ENCODE measurements at places on chromosomes 6 and 20.
A peak's percentile ranks its signal among the peaks of the same experiment; 100 is the strongest.

- DNase-seq: no peak
Observed at GRCh38 chr6:140317950-140318349, 943.5 kb upstream of the CITED2 start.

GRCh38 chr6:82030761-82031503 lies 216.6 kb downstream of the IBTK start:
- no peak for DNase-seq

DNA sequence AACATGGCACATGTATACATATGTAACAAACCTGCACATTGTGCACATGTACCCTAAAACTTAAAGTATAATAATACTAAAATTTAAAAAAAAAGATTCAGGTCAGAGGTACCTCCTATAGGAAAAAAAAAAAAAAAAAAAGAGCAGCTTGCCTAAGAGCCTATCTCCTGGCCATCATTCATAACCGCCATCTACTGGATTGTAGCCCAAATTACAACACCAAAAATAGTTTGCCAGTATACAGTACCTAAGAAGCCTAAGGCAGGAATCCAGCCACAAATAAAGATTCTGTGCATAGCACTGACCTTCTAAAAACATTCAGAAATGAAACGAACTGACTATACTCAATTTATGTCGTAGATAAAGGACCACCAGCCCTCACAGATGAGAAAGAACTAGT lies 438.4 kb upstream of the ADGRB3 start:
- DNase-seq: no peak

DNA sequence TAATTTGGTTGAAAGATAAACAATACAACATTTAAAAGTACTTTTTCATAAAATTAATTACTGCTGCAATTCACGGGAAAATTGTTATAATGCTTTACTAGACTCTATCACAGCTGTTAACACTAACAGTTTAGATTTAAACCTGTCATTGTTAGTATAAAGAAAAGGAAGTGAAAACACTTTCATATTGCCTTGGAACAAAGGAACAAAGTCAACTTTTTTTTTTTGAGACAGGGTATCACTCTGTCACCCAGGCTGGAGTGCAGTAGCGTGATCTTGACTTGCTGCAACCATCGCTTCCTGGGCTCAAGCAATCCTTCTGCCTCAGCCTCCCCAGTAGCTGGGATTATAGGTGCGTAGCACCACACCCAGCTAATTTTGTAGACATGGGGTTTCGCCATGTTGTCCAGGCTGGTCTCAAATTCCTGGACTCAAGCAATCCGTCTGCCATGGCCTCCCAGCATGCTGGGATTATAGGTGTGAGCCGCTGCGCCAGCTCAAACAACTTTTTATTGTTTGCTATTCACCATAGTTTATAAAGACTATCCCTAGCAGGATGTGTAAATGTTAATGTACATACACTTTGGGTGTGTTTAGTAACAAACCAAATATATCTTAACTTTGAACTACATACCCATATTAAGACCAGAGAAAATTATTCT lies 22.1 kb downstream of the SLC35A1 start:
- DNase-seq: no peak

- DNase-seq: no peak
Observed at GRCh38 chr6:85115376-85115775, 334.5 kb upstream of the NT5E start.

DNA sequence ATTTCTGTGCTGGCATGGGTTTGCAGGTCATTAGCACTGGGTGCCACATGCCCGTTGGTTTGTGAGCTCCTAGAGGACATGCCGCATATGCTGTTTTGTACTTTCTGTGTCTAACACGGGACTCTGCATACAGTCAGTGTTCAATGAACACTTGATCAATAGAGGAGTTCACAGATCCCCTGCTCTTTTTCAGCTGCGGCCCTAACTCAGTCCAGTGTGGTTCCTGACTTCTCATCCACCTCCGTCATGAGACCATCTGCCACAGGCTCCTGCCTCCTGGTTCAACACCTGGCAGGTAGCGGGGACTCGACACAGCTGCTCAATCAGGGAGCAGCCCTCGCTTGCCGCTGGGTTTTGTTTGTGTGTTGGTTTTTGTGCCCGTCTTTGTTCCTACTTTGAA lies 13.8 kb upstream of the BMP7 start:
- no peak for DNase-seq

GRCh38 chr6:150439373-150439772 lies 70.6 kb downstream of the IYD start:
- no peak for DNase-seq

- DNase-seq: no peak
Observed at GRCh38 chr6:44441091-44441855, 53.8 kb downstream of the CDC5L start.

DNA sequence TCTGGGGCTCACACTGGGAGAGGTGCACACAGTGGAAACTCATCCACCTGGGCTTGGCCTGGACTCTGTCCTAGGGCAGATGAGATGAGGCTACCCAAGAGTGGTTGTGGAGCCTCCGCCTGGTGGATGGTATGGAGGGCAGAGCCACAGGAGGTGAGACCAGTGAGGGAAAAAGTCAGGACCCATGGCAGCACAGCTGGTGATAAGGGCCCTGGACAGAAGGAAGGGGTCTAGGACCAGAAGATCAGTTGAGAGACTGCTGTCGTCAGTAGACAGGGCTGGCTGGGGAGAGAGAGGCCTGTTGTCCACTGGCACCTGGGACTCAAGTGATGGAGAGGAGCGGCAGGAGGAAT lies 29.8 kb downstream of the PLCG1 start:
- no peak for DNase-seq

DNA sequence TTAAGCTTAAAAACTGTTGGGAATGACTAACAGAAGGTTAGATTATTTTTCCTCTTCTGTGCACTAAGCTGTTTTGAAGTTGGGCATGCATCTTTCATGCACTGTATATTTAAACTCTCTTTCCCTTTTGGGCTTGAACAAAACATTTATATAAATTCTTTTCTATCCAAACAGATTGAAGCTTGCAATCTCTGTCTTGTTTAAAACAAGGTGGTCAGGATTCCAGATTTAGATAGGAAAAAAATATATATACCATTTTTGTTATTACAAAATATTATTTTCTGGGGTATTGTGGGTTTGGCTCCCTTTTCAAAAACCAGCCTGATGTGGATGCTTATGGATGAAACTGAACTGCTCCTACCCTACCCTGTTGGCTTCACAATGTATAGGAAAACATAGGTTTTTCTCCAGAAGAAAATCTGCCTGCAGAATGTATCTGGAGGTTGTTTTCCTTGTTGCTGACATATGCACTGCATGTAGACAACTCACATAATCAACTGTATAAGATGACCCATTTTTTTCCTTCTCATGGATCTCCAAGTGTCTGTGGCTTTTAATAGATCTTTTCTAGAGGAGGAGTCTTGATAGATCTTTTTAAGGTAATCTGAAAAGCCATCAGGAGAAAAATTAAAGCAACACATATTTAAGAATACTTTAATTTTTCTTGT lies 146.3 kb downstream of the PRL start:
- no peak for DNase-seq

DNA sequence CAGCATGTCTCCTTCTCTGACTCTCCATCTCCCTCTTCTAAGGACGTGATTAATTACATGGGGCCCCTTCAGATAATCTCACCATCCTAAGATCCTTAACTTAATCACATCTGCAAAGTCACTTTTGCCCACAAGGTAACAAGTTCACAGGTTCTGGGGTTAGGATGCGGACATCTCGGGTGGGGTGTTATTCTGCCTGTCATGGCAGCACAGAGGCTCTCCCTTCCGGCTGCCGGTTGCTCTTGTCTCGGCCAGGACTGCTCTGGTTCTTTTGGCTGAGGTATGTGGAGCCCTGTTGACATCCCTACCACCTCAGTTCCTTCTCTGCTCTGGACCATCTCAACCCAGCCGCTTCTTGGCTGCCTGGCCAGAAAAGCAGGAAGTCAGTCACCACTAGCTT lies 4.2 kb upstream of the CST11 start:
- DNase-seq: no peak

- DNase-seq: no peak
Observed at GRCh38 chr6:100617633-100618350, 153.1 kb upstream of the SIM1 start.

DNA sequence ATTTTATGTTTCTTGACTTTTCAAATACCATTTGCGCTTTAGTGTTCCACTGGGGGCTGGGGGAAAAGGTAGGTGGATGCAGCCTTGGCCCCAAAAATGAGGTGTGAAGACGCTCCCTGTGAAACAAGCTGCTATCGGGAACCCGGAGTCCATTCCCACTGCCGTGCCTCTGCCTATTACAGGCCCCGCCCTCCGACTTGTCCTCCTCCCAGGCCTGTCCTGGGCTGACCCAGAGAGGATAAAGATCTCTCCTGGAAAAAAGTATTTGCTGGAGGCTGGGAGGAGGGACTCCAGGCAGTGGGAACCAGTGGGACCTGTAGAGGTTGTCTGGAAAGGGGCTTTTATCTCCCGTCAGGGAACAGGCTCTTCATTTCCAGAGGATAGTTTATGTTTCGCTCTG lies 215.0 kb downstream of the SLC24A3 start:
- DNase-seq: no peak

DNA sequence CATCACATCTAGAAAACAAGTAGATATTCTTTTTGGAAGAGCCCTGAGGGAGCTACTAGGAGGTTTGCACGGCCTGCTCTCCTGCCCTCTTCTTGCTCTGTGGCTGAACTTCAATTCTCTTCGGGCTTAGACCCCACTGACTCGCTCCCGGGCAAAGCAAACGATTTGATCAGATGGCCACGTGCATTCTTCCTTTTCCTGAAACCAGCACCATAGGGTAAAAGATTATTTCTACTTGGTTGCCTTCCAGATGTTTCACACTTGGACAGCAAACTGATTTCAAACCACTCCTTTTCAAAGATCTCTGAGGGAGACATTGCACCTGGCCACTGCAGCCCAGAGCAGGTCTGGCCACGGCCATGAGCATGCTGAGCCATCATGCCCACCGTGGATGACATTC lies at the start of gene SLC22A1:
TSS of gene SLC22A1 (plus strand) at position 258 of the 400 bp plus-strand sequence. CDS start at position 379, 121 bp downstream.
- DNase-seq: no peak

DNA sequence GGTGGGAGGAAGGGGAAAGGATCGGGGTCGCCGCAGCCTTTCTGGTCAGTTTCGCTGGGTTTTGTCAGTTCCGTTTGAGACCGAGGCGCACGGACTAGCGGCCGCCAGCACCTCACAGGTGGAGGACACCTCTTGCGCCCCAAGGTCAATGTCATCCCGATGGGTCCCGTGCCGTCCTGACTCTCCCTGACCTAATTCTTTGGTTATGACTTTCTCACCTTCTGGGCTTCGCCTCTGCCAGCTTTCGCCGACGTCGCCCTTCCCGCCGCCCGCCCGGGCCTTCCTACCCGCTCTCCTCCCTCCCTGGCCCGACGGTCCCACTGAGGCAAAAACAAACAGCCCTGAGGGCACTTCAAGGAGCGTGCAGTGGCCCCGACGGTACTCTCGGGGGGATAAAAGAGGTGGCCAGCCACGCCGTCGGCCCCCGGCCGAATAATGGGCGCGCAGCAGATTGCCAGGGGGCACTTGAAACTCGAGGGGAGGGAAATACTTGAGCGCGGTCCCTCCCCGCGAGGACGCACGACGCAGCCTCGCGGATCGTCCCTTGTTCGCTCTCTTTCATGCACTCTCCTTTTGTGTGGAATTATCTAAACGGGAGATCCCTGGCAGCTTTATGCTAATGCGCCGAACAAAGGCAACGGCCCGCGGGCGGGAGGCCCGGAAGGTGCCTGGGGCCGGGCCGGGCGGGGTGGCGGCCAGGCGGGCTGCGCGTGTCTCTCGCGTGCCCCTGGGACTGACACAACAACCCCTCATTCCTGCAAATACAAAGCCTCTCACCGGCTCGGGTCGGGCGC lies 3.9 kb upstream of the INSM1 start:
- no peak for DNase-seq

GRCh38 chr6:143592335-143592734 lies 80.8 kb upstream of the FUCA2 start:
- DNase-seq: no peak

DNA sequence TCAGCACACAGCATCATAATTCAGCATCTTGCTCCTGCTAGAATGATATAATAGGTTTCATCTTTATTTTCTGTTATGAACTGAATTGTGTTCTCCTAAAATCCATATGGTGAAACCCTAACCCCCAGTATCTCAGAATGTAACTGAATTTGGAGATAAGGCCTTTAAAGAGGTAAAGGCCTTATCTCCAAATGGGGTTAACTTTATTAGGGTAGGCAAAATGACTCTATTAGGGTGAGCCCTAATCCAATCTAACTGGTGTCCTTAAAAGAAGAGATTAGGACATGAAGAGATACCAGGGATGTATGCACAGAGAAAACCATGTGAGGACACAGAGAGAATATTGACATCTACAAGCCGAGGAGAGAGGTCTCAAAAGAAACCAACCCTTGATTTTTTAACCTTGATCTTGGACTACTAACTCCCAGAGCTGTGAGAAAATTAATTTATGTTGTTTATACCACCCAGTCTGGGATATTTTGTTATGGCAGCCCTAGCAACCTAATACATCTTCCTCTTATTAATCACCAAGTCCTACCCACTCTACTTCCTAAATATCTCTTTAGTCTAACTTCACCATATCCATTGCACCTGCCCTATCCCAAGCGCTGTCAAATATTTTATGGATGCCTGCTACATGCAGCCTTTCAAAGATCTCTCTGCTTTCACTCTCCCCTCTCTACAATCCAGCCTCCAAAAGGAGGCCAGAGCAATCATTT lies 8.5 kb upstream of the MRS2 start:
- no peak for DNase-seq

DNA sequence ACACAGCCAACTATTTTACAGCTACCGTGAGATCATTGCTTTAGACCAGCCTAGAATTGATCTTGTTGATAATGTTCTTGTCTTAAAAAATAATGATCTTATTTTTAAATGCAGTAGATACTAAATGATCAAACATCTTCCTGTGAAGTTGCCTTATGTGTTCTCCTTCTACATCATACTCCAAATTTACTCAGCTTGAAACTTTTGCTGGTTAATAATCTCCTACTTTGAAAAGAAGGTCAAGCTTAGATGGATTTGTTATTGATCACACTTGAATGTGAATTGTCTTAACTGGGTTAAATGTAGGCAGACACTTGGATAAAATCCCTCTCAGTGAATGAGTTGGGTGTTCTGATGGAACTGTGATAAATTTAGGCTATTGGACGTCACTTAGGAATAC lies 91.9 kb downstream of the HAO1 start:
- no peak for DNase-seq

GRCh38 chr20:43584448-43585136 lies 6.1 kb upstream of the IFT52 start:
- no peak for DNase-seq

DNA sequence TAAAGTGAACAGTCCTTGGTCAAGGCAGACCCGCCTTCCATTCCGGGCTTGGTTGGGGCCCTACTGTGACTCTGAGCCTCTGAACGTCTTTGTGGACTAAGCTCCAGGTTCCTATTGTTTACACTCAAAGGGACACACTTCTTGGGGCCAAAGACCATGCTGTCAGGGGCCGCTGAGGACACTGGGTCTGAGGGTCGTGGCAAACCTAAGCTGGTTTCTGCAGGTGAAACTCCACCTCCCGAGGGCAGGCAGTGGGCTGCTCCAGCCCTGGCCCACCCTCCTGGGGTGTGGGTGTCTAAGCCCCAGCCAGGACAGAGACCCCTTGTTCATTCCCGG lies 43.1 kb downstream of the DSTN start:
- DNase-seq: no peak

- DNase-seq: no peak
Observed at GRCh38 chr6:72861935-72862432, 240.1 kb downstream of the KCNQ5 start.

- DNase-seq: no peak
Observed at GRCh38 chr20:24694727-24695528, 225.5 kb downstream of the SYNDIG1 start.

GRCh38 chr6:39309942-39310531 lies 4.2 kb downstream of the KCNK17 start:
- DNase-seq: peak; percentile 58

Data from activated naive CD4-positive, alpha-beta T cell treated with anti-CD3 and anti-CD28 coated beads, Interleukin-2, amount 50 U/mL, for 72 hours (primary cell).